ENCODE measurements at places on chromosomes 16 and 17. TPM values are rescaled to one million over a fixed set of nuclear protein-coding genes. Genes with fewer than 3 reads are reported as not detected.

- H3K27ac ChIP-seq, result no peak overlapping the region
- H3K4me1 ChIP-seq, result no peaks in the 10 kb centered on the region
- DNase-seq, result no peak
- no peaks in the 10 kb centered on the region for H3K27me3 ChIP-seq
- no peaks in the 10 kb centered on the region for H3K36me3 ChIP-seq
Observed at GRCh38 chr17:60388742-60389141, 3.2 kb downstream of the USP32 start.

The NHERF2 gene
- polyA plus RNA-seq, result 133 TPM

- H3K4me3 ChIP-seq, result no peak overlapping the region
- H3K27ac ChIP-seq, result peak overlapping the region; percentile 12
- no peaks in the 10 kb centered on the region for H3K4me1 ChIP-seq
- H3K27me3 ChIP-seq, result no peaks in the 10 kb centered on the region
- DNase-seq, result peak; percentile 77
Observed at GRCh38 chr17:79046916-79047280, 22.9 kb downstream of the C1QTNF1 start.

The TP53TG3B gene
- polyA plus RNA-seq, result not detected

The CHD9 gene
- polyA plus RNA-seq, result 16.6 TPM

DNA sequence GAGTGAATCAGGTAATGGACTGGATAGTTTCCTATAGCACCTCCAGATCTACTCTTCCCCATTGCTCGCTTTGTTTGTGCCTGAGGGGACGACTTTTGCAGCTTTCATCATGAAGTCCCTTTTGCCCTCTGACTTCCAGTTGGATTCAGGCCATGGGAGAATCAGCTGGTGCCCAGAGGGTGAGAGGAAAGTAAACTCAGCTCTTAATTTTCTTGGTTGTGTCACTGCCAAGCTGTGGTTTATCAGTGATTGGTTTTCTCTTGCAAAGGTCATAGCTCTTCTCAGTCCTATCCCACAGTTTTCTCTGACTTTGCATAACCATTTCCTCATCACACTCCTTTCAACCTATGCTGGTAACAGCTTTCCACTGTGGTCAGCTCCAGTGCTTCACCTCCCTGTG lies 200.1 kb downstream of the KCNJ2 start:
- no peak overlapping the region for H3K4me3 ChIP-seq
- no peak for DNase-seq
- no peaks in the 10 kb centered on the region for H3K36me3 ChIP-seq
- no peaks in the 10 kb centered on the region for H3K4me1 ChIP-seq
- H3K27ac ChIP-seq, result no peak overlapping the region
- H3K27me3 ChIP-seq, result no peaks in the 10 kb centered on the region

DNA sequence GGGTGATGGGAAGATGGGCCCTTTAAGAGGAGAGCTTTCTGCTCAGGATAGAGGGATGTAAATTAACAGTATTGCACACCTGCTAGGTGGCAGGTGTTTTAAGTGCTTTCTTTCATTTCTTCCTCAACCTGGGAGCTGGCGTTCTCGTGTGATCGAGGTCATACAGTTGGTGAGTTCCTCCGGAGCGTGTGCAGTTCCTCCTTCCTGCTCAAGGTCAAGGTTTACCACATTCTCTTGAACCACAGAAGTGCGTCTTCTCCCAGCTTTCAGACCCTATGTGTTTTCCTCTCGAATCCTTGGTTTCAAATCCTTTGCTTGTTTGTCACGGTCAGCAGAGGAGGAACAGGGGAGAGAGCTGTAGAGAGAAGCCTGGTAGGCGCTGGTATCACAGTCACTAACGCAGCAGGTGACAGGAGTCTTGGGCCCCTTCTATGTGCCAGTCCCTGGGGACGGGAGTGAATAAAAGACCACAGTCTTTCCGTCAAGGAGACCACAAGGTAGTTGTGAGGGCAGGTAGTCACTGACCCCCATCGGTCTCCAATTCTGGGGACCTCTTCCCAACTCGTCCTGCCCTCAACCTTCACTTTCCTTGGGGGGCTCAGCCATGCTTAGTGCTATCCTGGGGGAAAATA lies 791 bp downstream of the DNAI2 start:
- no peaks in the 10 kb centered on the region for H3K36me3 ChIP-seq
- no peak for DNase-seq
- H3K4me3 ChIP-seq, result no peak overlapping the region
- no peaks in the 10 kb centered on the region for H3K4me1 ChIP-seq
- H3K27ac ChIP-seq, result no peak overlapping the region

GRCh38 chr16:3282103-3282729 lies 1.1 kb upstream of the ZNF263 start:
- H3K4me1 ChIP-seq, result no peaks in the 10 kb centered on the region
- peak overlapping the region; percentile 22 for H3K4me3 ChIP-seq
- no peak for DNase-seq
- peak overlapping the region; percentile 34 for H3K27ac ChIP-seq

DNA sequence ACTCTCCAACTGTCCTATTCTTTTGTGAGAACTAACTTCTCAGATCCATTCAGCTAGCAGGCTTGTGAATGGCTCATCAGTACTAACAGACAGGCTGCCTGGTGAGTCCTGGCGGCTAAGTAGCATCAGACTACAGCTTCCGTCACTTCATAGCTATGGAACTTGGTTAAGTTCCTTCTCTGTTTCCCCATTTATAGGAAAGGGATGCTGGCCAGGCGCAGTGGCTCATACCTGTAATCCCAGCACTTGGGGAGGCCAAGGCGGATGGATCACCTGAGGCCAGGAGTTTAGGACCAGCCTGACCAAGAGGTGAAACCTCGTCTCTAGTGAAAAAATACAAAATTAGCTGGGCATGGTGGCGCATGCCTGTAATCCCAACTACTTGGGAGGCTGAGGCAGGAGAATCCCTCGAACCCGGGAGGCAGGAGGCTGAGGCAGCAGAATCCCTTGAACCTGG lies 49.9 kb upstream of the TANGO6 start:
- H3K36me3 ChIP-seq, result no peaks in the 10 kb centered on the region
- no peak overlapping the region for H3K4me3 ChIP-seq
- no peak overlapping the region for H3K27ac ChIP-seq
- no peaks in the 10 kb centered on the region for H3K4me1 ChIP-seq
- DNase-seq, result no peak
